ENCODE measurements at places on chromosomes 5 and 9.

DNA sequence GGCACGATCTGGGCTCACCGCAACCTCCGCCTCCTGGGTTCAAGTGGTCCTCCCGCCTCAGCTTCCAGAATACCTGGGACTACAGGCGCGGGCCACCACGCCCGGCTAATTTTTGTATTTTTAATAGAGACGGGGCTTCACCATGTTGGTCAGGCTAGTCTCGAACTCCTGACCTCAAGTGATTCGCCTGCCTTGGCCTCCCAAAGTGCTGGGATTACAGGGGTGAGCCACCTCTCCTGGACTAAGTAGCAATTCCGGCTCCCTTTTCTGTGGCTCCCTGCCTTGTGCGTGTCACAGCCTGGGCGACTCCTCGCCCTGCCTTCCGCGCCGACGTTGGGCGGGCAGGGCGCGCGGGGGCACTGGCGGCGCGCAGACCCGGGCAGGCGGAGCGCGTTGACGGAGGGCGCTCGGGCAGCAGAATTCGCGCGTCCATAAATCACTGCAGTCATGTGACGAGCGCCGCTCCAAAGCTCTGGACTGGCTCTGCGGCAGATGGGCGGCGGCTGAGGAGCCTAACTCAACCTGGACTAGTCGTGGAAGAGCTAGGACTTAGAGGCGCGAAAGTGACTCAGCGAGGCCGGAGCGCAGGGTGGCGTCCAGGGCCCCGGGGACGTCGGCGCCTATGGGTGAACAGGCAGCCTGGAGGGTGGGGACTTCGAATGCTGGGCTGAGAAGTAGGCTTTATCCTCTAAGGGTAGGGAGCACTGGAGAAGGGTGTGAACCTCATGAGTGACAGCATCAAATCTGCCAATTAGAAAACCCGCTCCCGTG lies 1.4 kb upstream of the CIZ1 start:
- DNase-seq: peak; percentile 17

GRCh38 chr9:108254236-108254635 lies 601.5 kb downstream of the ACTL7B start:
- no peak for DNase-seq

DNA sequence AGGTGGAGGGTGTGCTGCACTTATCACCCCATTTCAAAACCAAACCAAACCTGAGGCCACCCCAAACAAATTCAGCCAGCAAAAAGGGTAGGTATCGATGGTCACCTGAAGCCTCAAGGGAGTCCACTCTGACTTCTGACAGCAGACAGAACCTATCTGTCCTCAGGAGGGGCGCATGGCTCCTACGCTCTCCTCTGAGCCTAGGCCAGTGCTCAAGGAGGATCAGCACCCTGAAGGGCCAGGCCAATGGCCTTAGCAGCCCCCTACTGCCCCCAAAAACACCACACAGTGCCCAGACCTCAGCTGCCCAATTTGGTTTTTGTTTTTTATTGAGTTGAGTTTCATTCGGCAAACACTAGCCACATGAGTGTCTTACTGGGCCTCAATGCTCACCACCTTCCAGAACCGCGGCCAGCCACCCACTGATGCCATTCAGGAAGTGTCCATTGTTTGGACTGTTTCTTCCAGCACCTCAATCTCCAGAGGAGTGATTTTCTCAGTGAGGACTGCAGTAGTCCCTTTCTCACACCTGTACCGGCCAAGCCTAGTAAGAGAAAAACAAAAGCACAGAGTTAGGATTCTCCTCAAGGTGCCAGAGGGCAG lies 62.0 kb downstream of the PSMB7 start:
- DNase-seq: no peak

DNA sequence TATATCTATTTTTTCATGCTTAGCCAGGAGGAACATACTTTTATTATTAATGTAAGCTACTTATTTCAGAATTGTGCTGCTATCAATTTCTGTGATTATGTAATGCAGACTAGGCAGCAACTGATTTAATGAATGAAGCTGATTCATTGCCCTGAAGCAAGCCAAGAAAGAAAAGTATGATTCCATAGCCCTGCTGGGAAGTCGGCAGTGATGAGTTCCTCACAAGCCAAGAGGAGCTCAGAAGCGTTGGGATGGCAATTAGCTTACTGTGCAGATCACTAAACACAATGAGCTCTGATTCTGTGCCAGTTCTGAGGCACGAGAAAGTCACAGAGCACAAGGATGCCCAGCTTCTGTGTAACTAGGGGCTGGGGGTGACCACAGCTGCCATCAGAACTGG lies 254.3 kb upstream of the KLF9 start:
- DNase-seq: no peak

DNA sequence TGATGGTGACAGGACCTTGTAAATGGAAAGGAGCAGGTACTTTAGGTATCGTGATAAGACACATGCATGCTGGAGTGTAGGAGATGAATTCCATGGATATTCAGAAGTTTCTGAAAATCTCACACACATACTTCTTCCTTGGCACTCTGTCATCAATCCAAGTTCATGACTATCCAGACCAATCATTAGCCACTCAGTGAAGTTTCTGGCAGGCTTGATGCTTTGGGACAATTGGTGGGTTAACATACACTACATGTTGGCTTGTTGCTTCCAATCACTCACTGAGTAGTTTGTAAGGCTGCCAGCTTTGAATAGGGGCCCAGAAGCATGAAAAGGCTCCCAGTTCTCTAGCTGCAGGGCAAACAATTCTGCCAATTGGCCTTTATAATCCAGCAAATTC lies 147.6 kb downstream of the CEMIP2 start:
- no peak for DNase-seq

DNA sequence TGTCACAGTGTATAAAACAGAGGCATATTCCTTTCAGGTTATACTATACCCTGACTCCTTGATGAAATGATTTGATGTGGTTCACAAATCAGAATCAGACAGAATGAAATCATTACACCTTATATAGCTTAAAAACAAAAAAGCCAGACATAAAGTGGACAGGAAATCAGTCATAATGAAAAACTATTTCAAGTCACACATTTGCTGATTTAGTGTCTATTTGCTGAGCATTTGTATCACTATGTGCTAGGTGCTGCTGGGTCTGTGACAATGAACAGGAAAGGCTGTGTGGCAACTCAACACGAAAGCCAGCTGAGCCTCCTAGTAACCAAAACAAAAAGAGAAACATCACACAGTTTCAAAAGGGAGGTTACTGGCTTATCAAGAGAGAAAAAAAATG lies 194.0 kb downstream of the EFNA5 start:
- DNase-seq: no peak

DNA sequence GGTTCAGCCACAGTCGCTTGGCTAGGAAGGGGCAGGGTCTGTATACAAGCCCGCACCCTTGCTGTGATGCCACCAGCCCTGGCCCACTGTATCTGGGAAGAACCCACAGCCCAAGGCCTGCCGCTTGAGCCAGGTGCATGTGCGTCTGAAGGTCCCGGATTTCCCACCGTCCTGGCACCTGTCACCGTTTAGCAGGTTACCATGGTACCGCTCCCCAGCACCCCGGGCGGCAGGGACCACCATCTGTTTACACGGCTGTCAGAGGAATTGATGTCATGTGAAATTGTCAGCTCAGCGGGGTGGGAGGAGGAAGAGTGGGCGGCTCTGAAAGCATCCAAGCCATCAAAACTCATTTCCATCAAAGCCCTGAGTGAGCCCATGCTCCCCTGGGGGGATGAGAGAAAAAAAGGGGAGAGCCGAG lies 92.7 kb downstream of the HRH2 start:
- DNase-seq: no peak

DNA sequence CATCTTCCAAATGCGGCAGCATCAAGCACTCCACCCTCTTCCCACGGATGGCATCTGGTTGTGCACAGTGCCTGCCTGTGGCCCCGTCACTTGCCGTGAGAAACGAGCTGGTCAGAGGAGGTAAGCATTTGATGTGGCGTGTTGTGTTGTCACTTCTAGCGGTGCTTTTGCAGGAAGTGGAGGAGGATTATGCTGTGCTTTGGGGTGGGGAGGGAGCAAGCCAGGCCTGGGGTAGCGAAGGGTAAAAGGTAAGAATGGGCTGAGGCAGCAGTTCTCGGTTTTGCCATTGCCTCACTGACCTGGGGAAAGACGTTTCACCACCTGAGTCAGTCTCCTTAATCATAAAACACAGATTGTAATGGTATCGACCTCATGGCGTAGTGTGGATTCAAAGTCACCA lies 2.3 kb upstream of the POMT1 start:
- DNase-seq: peak; percentile 74

GRCh38 chr9:37438359-37438758 lies 15.9 kb downstream of the GRHPR start:
- no peak for DNase-seq

DNA sequence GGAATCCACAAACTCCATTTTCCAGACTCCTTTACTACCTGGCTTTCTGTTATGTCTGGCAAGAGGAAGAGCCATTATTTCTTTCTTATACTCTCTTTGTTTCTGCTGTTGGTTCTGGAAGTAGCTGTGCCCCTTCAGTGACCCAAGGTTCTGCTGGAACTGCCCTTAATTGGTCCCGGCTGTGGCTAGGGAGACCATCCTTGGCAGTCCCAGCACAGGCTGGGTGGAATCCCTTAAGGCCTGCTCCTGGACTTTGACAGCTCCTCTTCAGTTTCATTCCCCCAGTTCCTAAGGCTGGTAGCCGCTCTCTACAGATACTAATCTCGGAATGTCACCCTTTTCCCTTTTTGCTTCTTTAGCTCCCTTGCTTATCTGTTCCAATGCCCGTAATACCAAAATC lies 81.9 kb upstream of the GLIS3 start:
- DNase-seq: no peak

GRCh38 chr5:159456722-159457465 lies 126.6 kb upstream of the IL12B start:
- DNase-seq: no peak

DNA sequence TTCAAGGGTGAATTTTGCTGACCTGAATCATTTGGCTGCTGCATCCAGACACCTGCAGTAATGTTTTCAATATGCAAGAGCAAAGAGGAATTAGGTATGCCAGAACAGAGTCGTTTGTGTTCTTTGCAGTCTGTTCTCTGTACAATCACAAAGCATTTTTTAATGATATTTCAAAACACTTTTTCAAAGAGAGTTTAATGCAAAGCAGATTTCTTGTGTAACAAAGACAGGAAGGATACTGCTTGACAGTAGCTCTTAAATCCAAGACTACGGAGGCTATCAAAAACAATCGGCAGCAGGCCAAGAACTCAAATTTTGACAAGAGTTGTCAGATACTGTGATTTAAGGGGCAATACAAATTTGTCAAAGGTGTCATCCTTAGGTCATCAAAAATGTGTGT lies 341.9 kb downstream of the GADD45G start:
- no peak for DNase-seq

- no peak for DNase-seq
Measured at GRCh38 chr9:34658461-34658860, 4.0 kb downstream of the CCL27 start.

GRCh38 chr5:180041301-180042274 lies 30.0 kb downstream of the RNF130 start:
- DNase-seq: no peak

- DNase-seq: no peak
Measured at GRCh38 chr9:106333481-106333880, 529.5 kb upstream of the ZNF462 start.

DNA sequence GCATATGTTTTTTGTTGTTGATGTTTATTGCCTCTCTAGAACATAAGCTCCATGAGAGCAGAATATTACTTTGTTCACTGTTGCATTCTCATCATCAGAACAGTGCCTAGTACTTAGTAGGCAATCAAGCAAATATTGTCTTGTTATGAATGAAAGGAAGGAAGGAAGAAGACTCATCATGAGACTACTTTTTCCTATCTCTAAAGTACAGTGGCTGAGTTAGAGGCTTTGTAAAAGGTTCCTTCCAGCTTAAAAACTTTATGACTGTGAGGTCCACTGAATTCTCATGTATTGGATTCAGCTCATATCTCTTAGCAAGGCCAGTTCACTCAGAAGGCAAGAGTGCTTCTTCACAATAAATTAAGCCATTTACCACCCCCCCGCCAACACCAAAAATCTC lies 171.8 kb upstream of the NR3C1 start:
- no peak for DNase-seq

GRCh38 chr5:136200761-136201160 lies 7.8 kb upstream of the SMIM32 start:
- DNase-seq: no peak

- DNase-seq: no peak
Measured at GRCh38 chr5:140794595-140795258, at the start of gene PCDHA2. TSS of gene PCDHA2 (plus strand) at chr5:140794852.

Measured in T-helper 22 cell (primary cell).